ENCODE measurements at places on chromosomes 4 and X. TPM values are rescaled to one million over a fixed set of nuclear protein-coding genes. Genes with fewer than 3 reads are reported as not detected.

DNA sequence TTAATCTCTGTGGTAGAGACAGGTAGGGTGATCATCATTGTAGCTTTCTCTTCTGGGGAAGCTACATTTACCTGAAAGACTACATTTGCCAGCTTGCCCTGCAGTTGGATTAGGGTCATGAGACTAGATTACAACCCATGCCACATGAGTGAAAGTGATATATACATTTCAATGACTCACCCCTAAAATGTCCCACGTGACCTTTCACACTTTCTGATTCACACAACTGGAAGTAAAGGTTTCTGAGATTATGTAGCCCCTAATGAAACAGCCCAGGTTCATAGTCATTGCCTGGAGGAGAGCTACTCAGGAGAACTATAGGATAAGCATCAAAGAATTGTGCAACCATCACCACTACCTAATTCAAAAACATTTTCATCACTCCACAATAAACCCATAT lies 17.8 kb downstream of the PDCL2 start:
- no peaks in the 10 kb centered on the region for H3K36me3 ChIP-seq
- no peak for DNase-seq
- H3K27me3 ChIP-seq, result no peaks in the 10 kb centered on the region
- no peak overlapping the region for H3K4me3 ChIP-seq

- H3K36me3 ChIP-seq, result no peaks in the 10 kb centered on the region
- H3K4me3 ChIP-seq, result no peak overlapping the region
- no peak for DNase-seq
- no peak overlapping the region for H3K27ac ChIP-seq
- no peaks in the 10 kb centered on the region for H3K27me3 ChIP-seq
- peaks cover 4% of the 10 kb centered on the region for H3K4me1 ChIP-seq
These were observed 34.3 kb downstream of the PNMA5 start for GRCh38 chrX:152959626-152960025.

CCDC110 gene
- polyA plus RNA-seq, result not detected

- no peak overlapping the region for H3K4me3 ChIP-seq
- H3K27ac ChIP-seq, result no peak overlapping the region
- H3K36me3 ChIP-seq, result no peaks in the 10 kb centered on the region
- no peak for DNase-seq
These were observed 6.4 kb upstream of the ZNF674 start for GRCh38 chrX:46551494-46552128.

DNA sequence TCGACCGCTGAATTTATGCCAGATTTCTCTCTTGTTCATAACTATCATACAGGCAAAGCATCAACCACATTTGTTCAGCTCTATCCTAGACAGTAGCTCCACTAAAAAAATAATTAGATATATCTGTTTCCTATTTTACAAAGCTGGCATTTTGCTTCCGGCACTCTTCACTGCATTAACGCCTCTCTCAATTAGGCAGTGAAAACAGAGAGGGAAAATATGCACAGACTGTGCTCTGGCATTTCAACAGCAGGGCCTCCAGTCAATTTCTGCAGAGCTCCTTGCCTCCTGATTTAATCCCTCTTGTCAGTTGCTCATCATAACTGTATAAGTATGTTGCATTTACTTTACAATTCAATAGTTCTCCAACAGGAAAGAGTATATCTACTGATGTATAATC lies 666.9 kb upstream of the INTU start:
- H3K4me3 ChIP-seq, result no peak overlapping the region
- no peaks in the 10 kb centered on the region for H3K27me3 ChIP-seq
